NCI-H1105 treated with DMSO at 0.1 percent for 48 hours (cell line): ENCODE measurements at places on chromosomes 12 and 14.

DNA sequence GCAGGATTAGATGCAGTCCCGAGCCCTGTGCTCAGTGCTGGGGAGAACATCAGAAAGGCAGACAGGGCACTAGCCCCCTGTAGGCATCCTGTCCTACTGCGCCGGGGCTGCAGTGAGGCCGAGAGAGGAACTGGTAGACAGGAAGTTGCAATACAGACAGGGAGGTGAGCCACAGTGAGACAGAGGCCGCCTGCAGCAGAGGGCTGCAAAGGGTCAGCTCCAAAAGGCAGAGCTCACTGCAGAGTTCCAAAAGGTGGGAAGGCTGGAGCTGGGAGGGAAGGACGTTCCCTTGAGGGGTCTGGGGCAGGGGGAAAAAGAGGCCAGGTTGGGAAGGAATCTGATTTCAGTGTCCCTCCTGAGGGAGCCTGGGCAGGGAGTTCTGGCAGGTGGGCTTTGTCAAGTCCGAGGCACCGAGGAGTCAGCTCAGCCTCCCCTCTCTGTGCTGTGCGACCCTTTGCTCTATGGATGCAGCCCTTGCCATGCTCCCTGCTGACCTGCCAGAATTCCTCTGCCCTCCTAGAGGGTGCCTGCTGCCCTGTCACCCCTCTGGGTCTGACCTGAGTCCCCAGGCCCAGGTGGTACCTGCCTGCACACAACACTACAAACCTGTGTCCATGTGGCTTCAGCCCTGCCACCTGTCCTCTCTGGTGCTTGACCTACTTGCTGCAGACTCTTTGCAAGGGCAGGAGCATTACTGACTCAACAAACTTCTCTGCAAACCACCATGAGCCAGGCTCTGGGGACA is 63.5 kb downstream of the PRMT8 start:
- no peak for DNase-seq

DNA sequence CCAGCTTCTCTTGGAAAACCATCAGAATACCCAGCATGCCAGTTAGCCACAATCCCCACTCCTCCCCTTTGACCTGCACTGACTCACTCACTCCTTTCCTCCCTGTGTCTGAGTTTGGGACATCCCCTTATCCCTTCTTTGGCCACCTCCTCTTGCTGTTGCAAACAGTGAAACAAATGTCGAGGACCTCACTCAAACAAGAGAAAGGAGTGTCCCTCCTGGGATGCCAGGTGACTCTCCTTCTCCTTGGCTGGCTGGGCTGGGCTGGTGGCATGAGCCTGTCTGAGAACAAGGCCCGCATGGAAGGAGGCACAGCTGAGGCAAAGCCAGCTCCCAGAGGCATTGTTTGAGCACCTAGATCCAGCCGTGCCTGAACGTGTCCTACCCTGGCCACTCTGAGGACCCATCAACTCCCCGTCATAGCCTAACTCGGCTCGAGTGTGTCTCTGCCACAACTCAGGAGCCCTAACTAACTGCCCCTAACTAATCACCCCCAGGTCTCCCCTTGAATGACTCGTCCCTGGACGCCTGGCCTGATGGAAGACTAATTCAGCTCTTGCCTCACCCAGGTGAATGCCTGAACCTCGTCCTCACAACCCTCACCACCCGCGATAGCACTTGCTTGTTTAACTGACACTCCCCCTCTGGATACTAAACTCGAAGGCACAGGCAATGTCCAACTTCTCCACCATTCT is 43.0 kb downstream of the NCOR2 start:
- DNase-seq, result no peak

DNA sequence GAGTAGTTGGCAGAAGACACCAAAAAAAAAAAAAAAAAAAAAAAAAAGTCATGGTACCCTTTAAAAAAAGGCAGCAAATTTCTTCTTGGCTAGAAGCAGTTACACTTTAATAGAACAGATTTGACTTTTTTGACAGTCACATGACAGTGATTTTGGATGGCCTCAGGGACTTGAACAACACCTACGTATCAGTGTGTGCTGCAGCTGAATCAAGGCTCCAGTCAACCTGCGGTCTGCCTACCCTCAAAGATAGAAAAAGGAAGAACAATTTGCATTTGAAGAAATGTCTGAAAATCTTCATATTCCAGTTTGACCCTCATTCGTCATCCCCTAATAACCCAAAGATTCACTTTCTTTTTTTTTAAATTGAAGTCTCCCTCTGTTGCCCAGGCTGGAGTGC is 53.9 kb downstream of the MDM2 start:
- DNase-seq, result no peak

DNA sequence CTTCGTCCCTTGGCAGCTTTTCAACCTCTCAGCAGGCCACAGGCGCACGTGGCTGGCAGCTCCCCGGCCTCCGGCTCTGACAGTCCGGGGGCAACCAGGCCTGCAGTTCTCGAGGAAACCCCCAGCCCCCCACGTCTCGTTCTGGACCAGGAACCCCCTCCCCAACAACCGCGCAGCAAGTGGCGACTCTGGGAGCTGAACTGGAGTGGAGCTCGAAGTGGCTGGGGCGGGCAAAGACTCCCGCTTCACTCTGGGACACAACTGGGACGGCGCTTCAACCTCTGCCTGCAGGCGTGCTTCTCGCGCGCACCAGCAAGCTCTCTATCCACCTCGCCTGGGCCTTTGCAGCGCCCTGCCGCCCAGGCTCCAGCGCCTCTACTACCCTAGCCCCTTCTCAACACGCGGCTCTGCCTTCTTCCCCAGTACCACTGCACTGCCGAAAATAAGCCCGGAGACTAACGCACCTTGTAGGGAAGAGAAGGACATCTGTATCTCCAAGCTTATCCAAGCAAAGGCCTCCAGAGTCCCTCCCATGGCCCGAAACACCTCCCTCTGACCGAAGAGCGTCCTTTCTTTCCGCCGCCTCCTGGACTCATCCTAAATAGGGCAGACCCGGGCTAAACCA is 2.4 kb upstream of the NKX2-1 start:
- DNase-seq, result no peak

DNA sequence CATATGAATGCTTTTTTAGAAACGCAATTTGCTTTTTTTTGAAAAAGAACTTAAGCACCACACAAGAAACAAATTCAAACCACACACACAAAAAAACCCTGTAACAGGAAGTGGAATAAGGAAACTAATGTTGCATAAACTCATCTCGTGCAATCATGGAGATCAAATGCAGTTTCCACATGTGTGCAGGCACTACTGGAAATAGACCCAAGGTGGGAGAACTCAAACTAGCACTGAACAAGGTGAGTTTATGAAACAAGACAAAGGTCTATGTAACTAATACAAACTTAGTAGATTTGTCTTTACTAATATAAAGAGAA is 17.5 kb downstream of the NIN start:
- DNase-seq, result no peak

- DNase-seq, result no peak
Measured at GRCh38 chr12:60071759-60072191, 475.9 kb downstream of the SLC16A7 start.

DNA sequence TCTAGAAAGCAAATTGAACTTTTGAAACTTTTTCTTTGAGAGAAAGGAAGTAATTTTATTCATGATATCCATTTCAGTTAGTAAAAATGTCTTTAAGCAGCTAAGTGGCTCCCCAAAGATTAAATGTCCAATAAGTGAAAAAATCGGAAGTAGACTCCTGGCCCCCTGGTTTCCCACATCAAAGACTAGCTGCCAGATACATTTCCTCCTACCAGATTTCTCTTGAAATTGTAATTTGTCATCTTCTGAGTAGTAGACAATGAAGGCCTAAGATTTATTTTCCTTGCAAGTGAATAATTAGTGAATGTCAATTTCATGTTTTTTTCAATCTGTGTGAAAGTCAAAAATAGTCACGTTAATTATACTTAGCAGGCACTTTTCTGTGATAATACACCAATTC is 321.9 kb downstream of the SYT1 start:
- DNase-seq, result peak; percentile 93

DNA sequence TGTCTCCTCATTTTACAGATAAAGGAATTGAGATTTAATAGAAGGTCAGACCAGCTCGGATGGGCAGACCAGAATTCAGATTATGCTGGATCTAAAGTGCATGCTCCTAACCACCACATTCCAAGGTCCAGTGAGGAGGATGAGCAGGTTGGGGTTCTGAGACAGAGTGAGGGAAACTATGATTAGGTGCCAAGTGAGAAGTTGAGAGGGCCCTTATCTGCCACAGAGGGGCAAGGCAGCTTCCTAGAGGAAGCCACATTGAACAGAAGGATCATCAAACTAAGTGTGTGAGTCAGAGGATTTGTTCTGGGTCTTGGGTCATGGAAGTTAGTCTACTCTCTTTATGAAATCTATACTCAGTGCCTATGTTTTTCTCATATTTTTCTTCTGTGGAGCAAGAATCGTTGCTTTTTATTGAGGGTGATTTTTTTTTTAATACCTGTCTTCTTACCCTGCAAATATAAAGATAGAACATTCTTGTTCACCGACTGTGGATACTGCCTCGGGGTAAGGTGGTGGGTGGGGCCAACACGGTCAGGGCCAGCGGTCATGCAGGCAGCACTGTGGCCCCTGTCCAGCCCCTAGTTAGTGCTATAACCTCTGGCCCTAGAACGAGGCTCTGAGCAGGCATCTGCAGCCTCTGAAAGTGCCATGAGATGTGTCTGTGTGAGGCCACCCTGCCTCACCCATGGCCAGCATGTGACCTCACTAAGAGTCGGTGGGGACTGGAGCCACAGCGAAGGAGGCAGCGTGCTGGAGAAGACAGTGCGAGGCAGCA is 55.6 kb upstream of the PTHLH start:
- DNase-seq, result no peak

DNA sequence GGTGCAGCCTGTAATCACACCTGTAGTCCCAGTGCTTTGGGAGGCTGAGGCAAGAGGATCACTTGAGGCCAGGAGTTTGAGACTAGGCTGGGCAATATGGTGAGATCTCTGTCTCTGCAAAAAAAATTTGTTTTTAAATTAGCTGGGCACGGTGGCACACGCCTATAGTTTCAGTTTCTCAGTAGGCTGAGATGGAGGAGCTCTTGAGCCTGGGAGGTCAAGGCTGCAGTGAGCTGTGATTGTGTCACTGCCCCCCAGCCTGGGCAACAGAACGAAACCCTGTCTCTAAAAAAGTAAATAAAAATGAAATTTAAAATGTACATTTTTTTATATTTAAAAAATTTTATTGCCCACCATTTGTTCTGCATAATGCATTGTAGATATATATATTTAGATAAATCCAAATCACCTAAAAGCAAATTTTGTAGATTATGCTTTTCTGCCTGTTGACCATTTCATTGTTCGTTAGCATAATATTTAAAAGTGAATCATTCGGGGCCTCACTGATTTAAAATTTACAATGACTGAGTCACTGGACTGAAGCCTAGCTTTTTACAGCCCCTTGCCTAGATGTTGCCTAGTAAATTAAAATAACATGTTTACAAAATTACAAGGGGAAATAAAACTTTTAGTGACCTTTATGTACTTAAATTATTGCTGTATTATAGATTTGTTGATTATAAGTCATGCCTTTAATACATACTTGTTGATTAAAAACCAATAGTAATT is 87.9 kb downstream of the USP15 start:
- DNase-seq, result no peak

DNA sequence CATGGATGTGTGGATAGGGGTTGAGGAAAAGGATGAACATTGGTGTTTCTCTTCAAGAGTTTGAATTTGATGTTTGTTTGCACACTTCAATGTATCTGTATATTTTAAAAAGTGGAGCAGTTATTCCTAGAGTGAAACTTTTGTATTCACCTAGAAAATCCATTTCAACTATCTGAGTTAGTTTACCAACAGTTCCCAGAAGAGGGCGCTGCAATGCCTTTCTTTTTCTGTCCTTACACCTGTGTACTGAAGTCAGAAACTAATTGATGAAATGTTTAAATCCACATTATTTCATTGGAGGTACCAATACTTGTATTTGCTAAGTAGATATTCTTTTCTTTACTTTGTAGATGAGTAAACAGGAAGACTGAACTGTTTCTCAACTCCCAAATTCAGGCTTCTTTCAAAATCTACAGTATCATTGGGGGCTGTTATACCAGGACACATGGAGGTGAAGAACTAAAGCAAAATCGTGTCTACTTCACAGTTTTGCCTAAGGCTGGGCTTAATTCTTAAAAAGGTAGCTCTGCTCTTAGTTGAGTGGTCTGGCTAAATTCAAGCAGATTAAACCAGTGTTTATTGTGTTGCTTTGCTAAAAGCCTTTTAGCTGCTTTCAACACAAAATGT is 26.6 kb upstream of the KLRB1 start:
- no peak for DNase-seq

DNA sequence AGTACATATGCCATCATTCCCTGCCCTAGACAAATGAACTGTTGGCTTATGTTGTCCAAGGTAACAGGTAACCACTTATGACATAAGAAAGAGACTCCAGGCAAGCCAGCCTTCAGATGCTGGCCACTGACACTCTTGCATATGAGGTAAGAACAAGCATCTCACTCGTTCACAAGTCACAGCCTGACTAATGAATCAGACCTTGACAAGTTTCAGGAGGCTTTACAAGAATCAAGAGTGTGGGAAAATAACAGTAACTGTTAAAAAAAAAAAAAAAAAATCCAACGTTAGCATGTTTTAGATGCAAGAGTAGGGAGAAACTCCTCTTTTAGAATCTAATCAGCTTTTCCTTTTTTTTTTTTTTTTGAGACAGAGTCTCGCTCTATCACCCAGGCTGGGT is 40.7 kb downstream of the ZFYVE1 start:
- DNase-seq, result no peak

GRCh38 chr12:32987512-32987911 is 90.9 kb upstream of the PKP2 start:
- peak; percentile 58 for DNase-seq

DNA sequence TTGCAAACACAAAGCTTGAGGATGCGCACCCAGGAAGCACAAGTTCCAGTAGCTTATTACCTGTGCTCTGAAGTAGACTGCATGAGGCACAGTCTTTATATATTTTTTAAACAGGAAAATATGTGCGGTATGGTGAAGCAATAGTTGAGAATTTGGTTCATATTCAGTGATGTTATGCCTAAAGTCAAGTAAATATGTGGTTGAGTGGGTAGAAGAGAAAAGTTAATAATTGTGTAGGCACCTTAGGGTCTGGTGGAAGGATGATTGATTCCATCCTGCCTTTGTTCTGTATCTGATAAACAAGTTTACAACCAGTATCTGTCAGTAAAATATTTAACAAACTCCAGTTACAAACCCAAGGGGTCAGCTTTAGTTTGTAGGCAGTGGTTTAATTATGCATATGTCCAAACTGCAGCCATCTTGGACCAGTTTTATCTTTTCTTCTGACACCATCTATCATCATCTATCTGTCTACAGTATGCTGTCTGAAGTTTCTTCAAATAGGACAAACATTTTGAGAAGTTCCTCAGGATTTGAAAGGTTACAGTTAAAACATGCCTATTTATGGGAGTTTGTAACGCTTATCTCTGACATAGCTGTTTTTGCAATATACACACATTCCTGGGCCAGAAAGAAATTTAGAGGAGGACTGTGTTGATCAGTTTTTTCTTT is 10.8 kb downstream of the SINHCAF start:
- DNase-seq, result no peak

DNA sequence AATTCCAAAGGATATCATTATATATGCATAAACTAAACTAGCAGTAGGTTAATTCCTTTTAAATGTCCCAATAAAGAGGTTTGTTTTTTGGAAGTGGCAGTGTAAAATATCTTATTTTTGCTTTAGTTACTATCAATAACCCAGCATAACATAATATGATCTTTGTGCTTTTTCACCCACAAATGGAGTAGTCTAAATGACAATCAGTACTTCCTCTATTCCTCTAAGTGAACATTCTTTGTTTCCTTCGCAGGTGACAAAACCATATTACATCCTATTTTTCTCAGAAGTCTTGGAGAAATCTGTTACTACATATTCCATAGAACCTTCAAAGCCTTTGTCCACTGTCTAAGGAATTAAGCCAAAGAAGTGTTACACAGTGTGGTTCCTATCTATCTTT is 62.5 kb downstream of the MED13L start:
- no peak for DNase-seq

- DNase-seq, result no peak
Measured at GRCh38 chr12:105706321-105706972, 376.0 kb downstream of the C12orf75 start.
